ENCODE measurements at places on chromosomes 16 and 17.

- DNase-seq = no peak
Measured at GRCh38 chr17:74287031-74287602, 13.1 kb downstream of the DNAI2 start.

DNA sequence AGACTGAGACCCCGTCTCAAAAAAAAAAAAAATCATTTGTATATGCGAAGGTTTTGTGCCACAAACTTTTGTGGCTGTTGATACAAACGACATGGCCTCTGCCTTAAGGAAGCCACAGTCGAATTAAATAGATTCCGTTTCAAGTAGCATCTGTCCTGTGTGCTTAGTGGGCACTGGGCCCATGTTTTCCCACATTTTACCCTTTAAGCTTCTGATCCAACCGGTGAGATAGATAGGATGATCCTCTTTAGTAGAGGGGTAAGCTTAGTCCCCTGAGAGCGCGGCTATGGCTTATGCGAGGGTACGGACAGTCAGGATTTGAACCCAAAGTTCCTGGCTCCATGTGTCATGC, 776 bp upstream of the TMEM219 start:
- no peak for DNase-seq

DNA sequence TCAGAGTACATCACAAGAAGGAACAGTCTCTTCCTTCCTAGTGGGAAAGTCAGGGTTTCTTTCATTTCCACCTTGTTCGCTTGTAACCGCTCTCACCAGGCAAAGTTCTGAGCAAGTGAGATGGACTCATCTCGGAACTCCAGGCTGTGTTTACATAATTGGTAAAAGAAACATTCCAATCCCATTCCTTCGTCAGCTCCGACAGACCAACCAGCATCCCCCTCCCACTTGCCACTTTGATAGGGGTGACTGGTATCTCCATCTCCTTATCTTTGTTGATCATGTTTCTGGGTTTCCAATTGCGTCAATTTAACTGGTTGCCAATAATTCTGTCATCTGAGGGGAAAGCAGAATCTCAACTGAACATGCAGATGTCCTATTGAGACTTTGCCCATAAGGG, 36.8 kb upstream of the LYRM9 start:
- no peak for DNase-seq

- DNase-seq = no peak
Measured at GRCh38 chr16:22969567-22969966, 155.6 kb downstream of the HS3ST2 start.

DNA sequence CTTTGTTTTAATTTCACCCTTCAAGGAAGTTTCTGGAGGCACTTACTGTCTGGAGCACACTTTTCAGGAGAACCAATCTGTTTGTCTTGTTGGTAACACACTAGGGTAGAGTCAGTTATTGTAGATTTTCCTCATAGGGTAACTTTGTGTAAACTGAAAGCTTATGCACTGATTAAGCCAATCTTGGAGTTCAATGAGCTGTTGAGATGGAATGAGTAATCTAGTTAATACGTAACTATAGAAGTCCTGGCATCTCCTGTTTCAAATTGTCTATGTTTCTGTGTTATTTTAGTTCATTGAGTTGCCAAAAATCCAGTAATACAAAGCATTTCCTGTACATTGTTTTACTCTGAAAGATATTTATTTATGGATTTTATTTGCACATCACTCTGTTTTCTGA, 111.6 kb upstream of the HAS3 start:
- no peak for DNase-seq

Data from testis (tissue), 5 donors.